ENCODE measurements at places on chromosomes 5 and 9.

- H3K36me3 ChIP-seq, result no peaks in the 10 kb centered on the region
- H3K27ac ChIP-seq, result no peak overlapping the region
- H3K4me1 ChIP-seq, result no peaks in the 10 kb centered on the region
- no peak for DNase-seq
Measured at GRCh38 chr9:14365670-14366069, 51.7 kb upstream of the NFIB start.

DNA sequence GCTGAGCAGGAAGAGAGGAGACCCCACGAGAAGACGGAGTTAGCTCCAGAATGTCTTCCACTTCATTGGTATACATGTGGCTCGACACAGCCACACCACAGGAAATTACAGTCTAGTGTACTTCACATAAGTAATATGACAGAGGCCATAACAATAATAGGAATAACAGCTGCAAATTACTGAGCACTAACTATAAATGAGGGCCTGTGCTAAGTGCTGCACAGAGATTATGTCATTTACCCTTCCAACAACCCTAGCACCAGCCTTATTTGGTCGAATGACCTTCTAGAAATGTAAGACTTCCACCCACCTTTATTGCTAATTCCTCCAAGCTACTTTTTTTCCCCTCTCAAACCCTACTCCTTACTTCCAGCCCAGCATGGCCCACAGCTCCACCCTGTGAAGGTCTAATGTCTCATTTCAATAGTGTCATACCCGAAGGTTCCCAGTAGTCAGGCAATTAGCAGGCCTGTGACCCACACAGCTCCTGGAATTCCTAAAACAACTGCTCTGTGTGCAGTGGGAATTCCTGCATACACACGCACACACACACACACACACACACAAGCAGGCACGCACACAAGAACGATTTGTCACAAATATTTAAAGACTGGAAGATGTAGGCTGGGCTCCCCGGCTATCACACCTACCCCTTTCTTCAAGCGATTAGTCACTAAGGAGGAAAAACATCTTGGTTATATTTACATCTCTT lies 134.5 kb downstream of the FRMD3 start:
- no peak overlapping the region for H3K4me3 ChIP-seq
- peak; percentile 6 for DNase-seq
- no peak overlapping the region for H3K27ac ChIP-seq

GRCh38 chr9:7799944-7800285 lies 337 bp upstream of the DMAC1 start:
- peak overlapping the region; percentile 84 for H3K4me3 ChIP-seq
- H3K27ac ChIP-seq, result no peak overlapping the region
- H3K27me3 ChIP-seq, result no peaks in the 10 kb centered on the region
- H3K4me1 ChIP-seq, result no peaks in the 10 kb centered on the region
- peaks cover 36% of the 10 kb centered on the region for H3K36me3 ChIP-seq

GRCh38 chr5:96177303-96177869 lies 215.7 kb upstream of the ELL2 start:
- no peaks in the 10 kb centered on the region for H3K36me3 ChIP-seq
- DNase-seq, result no peak
- no peak overlapping the region for H3K27ac ChIP-seq
- no peaks in the 10 kb centered on the region for H3K4me1 ChIP-seq

GRCh38 chr5:170740551-170741205 lies 42.8 kb upstream of the GABRP start:
- DNase-seq, result no peak
- H3K4me1 ChIP-seq, result peaks cover 6% of the 10 kb centered on the region
- H3K4me3 ChIP-seq, result no peak overlapping the region
- H3K36me3 ChIP-seq, result no peaks in the 10 kb centered on the region
- H3K27ac ChIP-seq, result no peak overlapping the region
- peaks cover 19% of the 10 kb centered on the region for H3K27me3 ChIP-seq

DNA sequence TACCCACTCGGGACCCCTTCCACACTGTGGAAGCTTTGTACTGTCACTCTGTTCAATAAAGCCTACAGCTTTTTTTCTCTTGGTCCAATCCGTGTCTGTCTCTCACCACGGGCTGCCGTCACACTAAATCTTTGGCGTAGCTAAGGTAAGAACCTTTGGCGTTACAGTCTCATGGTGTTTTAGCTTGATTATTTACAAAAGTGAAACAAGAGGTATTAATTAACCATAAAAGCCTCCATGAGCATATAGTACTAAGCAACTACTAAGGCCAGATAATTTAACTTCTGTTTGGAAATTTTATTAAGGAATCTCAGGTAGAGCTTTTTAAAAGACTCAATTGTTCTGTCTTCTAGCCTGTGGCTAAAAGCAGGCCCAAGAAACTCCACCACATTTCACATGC lies 370.7 kb upstream of the TRPC7 start:
- no peak for DNase-seq
- H3K4me1 ChIP-seq, result no peaks in the 10 kb centered on the region
- H3K4me3 ChIP-seq, result no peak overlapping the region
- H3K27me3 ChIP-seq, result no peaks in the 10 kb centered on the region
- H3K27ac ChIP-seq, result no peak overlapping the region

GRCh38 chr5:103385722-103386121 lies 127.2 kb downstream of the MACIR start:
- no peak overlapping the region for H3K27ac ChIP-seq
- no peaks in the 10 kb centered on the region for H3K36me3 ChIP-seq
- H3K4me3 ChIP-seq, result no peak overlapping the region
- H3K4me1 ChIP-seq, result peaks cover 20% of the 10 kb centered on the region

DNA sequence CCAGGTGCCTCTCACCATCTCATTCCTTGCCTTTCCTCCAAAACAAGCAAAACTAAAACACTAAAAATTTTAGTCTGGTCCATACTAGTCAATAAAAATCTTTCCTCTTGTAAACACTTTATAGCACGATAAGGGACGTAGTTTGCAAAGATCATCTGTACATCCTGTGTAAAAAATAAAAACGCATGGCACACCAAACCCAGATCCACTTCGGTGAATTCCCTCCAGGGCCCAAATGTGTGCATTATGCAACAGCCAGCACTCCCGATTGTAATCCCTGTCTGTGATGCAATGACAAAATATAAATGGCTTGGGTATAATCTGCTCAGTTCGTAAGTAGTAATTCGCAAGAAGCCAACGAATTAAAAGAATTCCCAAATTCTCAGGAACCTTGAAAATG lies 1.4 kb downstream of the FAM169A start:
- no peaks in the 10 kb centered on the region for H3K27me3 ChIP-seq
- no peak overlapping the region for H3K4me3 ChIP-seq
- no peak for DNase-seq
- no peak overlapping the region for H3K27ac ChIP-seq
- no peaks in the 10 kb centered on the region for H3K36me3 ChIP-seq

DNA sequence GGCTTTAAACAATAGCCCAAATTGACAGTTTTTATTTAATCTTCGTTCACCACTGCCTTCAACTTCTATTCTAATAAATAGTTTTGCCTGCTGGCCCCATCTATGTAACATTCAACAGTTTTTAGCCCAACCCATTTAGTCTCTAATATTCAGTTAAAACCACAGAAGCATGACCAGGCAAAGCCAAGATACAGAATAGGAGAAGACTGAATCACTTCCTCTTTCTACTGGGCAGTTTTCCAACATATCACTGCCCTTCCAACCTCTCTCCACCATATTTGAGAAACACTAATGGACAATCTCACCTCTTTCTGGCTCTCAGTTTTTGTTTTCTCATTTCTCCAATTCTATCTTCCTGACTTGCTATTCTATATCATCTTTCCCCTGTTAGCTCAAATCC lies 352.9 kb downstream of the DNAH5 start:
- H3K4me1 ChIP-seq, result no peaks in the 10 kb centered on the region
- no peaks in the 10 kb centered on the region for H3K36me3 ChIP-seq
- DNase-seq, result no peak

DNA sequence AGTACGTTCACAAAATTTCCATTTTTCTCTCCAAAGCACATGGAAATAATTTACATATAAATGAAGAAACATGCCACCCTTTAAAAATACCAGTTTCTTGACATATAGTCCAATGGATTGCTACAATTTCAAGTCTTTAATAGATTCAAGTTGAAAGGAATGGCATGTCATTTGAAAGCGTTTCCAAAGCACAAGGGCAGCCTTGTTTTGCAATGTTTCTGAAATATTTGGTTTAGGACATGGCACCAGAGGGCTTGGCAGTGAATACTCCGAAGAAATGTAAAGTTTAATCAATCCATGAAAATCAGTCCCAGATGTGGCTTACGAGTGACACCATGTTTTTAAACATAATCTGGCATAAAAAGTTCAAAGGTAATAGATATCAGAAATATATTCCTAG lies 333.7 kb downstream of the PDE4D start:
- H3K27me3 ChIP-seq, result no peaks in the 10 kb centered on the region
- no peaks in the 10 kb centered on the region for H3K36me3 ChIP-seq
- DNase-seq, result no peak
- H3K27ac ChIP-seq, result no peak overlapping the region

- H3K4me1 ChIP-seq, result no peaks in the 10 kb centered on the region
- no peak overlapping the region for H3K4me3 ChIP-seq
- no peak for DNase-seq
Measured at GRCh38 chr9:86201474-86202337, 57.8 kb downstream of the C9orf153 start.

DNA sequence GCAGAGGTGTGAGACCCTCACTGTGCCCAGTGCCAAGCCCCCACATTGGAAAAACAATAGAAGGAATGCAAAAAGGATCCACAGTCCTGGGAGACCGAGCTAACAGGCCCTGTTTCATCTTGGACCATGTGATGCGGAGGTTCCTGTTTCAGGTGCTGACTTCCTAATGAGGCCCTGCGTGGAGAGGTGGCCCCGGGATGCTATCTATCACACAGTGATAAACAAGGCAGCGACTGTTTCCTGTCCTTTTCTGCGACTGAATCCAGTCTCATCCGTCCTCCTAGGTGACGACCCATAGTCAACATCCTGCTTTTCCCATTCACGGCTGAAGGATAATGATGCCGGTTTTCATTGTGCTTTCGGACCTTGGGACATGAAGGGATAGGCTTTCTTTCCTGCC lies 56.4 kb upstream of the BOD1 start:
- DNase-seq, result no peak
- H3K4me1 ChIP-seq, result peaks cover 20% of the 10 kb centered on the region
- no peak overlapping the region for H3K27ac ChIP-seq
- no peaks in the 10 kb centered on the region for H3K36me3 ChIP-seq

GRCh38 chr5:57216714-57217113 lies 42.9 kb downstream of the GPBP1 start:
- no peaks in the 10 kb centered on the region for H3K4me1 ChIP-seq
- no peak overlapping the region for H3K27ac ChIP-seq
- DNase-seq, result no peak

DNA sequence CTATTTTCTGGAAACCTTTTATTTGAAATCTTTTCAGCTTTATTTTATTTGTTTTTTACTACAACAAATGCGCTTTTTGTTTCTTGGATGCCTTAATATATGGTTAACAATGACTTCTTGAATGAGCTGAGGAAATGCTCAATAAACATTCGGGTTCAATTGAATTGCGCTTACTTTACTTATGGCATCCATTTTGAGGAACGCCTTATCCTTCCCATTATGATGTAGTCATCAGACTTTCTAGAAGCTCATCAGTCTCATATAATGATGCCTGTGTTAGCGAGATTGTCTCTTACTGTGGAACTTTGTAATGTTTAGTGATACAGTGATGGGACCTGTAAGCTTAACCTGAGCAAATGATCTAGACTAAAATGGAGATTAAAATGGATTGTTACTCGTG lies 916 bp downstream of the SHLD3 start:
- DNase-seq, result no peak
- H3K36me3 ChIP-seq, result peaks cover 2% of the 10 kb centered on the region
- no peak overlapping the region for H3K27ac ChIP-seq
- no peaks in the 10 kb centered on the region for H3K27me3 ChIP-seq
- H3K4me1 ChIP-seq, result peaks cover 13% of the 10 kb centered on the region
- H3K4me3 ChIP-seq, result peak overlapping the region; percentile 75

GRCh38 chr5:35031276-35031675 lies 16.5 kb downstream of the AGXT2 start:
- no peak overlapping the region for H3K4me3 ChIP-seq
- DNase-seq, result no peak
- H3K4me1 ChIP-seq, result peaks cover 4% of the 10 kb centered on the region
- H3K27me3 ChIP-seq, result no peaks in the 10 kb centered on the region

DNA sequence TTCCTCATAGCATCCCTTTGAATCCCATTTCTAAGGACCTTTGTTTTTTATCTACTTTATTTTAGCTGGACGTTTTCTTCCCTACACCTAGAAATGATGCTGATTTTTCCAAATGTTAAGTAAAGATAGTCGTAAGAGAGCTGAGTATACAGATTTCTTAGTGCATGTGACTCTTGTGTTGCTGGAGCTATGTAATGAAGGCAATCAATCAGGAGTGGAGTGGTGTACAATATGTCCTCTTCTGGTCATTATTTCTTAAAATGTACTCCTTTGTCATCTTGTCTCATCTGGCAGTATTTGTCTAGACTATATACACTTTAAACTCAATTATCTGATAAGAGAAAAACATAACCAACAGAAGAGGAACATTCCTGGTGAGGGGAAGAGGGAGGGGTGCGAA lies 13.5 kb downstream of the GAPT start:
- no peak overlapping the region for H3K27ac ChIP-seq
- H3K27me3 ChIP-seq, result no peaks in the 10 kb centered on the region
- H3K4me1 ChIP-seq, result peaks cover 3% of the 10 kb centered on the region
- DNase-seq, result no peak

- no peak for DNase-seq
- H3K4me3 ChIP-seq, result no peak overlapping the region
- no peaks in the 10 kb centered on the region for H3K27me3 ChIP-seq
- no peak overlapping the region for H3K27ac ChIP-seq
- peaks cover 7% of the 10 kb centered on the region for H3K4me1 ChIP-seq
- no peaks in the 10 kb centered on the region for H3K36me3 ChIP-seq
Measured at GRCh38 chr9:37977851-37978480, 74.0 kb upstream of the SLC25A51 start.

- peaks cover 2% of the 10 kb centered on the region for H3K4me1 ChIP-seq
- H3K4me3 ChIP-seq, result no peak overlapping the region
- no peaks in the 10 kb centered on the region for H3K27me3 ChIP-seq
- no peaks in the 10 kb centered on the region for H3K36me3 ChIP-seq
- H3K27ac ChIP-seq, result no peak overlapping the region
- DNase-seq, result no peak
Measured at GRCh38 chr9:120891884-120892747, 15.1 kb upstream of the PHF19 start.

DNA sequence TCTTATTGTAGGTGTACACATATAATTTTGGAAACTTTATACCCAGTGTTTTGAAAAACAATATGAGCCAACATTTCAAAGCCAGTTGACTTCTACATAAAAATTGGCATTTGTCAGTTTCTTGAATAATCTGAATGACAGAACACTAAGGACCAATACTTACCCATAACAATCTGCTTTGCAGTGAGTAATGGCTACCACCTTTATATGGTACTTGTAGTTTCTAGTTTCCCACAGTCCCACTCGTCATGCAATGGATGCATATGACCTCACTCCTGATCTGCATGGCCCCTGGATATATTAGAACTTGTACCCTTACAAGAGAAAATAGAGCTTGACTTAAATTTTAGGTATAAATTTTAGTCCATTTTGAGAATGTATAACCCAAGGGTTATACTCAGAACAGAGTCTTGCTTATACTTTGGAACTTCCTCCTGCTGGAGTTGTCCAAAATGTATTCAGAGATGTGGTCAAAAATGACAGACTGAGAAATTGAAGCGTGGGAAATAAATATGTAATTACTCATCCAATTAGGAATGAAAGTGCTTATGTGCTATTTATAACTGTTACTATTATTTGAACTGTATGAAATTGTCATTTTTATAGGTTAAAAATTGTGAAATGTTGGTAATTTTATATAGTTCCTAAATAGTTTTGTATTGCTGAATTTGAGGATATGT lies 19.5 kb downstream of the XRCC4 start:
- no peak for DNase-seq
- H3K27me3 ChIP-seq, result no peaks in the 10 kb centered on the region
- H3K4me1 ChIP-seq, result no peaks in the 10 kb centered on the region
